ENCODE measurements at places on chromosomes 11 and 22.

GRCh38 chr11:44256673-44257291, 53.2 kb downstream of the ALX4 start:
- no peak for DNase-seq

GRCh38 chr11:72856551-72857345, 42.5 kb downstream of the ATG16L2 start:
- no peak for DNase-seq

DNA sequence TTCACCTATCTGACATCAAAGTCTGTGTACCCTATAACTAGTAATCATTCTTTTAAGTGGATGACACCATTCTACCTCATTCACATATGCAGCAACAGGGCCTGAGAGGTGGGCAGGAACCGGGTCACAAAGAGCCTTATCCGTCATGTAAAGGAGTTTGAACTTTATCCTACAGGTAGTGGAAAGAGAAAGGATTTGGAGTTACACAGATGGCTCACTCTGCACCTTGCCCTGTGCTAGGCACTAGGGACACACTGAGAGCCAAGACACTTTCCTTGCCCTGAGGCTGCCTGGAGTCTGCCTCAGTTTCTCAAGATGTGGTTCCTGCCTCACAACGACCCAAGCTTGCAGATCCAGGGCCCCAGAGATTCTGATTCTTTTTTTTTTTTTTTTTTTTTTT, 14.3 kb upstream of the ACER3 start:
- DNase-seq, result no peak

DNA sequence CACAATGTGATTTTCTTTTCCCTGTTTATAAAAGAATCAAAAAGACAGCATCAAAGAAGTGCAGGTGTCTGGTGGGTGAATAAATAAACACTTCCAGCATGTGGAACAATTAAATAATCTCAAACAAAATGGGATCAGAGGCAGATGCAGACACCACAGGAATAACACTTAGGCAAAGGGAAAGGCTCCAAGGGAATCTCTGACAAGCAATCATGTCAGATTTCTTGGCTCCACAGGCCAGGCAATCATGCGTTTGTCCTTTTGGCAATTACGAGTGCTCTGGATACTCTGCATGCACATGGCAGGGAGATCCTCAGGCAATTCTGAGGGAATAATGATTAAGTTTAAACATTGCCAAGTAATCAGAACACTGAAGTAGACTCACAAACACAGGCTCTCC, 403.5 kb upstream of the LUZP2 start:
- no peak for DNase-seq

GRCh38 chr11:111549869-111550203, 9.3 kb downstream of the LAYN start:
- no peak for DNase-seq

GRCh38 chr22:48531108-48531507, 1296.6 kb downstream of the BRD1 start:
- no peak for DNase-seq
